ENCODE measurements at places on chromosomes 13 and 19.
A peak's percentile ranks its signal among the peaks of the same experiment; 100 is the strongest.

DNA sequence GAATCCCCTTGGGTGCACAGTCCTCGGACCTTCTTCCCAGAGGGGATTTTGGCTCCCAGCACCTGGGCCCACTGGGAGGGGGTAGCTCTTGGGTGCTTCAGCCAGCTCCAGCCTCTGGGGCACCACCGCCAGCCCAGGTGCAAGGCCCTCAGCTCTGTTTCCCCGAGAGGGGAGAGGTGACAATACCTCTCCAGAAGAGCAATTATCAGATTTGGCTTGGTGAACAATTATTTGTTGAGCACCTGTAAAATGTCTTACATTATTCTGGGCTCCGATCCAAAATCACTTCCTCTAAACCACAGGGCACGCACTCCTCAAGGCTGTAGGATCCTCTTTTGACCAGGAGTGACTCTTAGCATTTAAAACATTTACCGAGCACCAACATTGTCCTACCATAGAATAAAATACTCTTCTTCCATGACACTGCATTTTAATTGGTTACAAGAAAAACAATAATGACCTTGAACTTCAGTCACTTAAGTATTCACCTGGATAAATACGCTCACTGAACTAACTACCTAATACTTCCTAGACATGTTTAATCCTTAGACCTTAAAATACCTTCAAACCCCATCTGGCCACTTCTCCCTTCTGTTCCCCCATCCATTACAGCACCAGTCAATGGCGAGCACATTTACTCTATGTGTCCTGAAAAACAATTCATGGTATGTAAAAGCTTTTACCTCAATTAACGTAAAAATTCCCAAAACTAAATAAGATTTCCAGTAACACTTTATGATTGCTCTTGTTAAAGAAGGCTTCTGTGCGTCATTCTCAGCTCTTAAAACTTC lies 54.8 kb downstream of the ABCC4 start:
- no peak overlapping the region for H3K27ac ChIP-seq
- no peak for DNase-seq
- no peak overlapping the region for H3K4me3 ChIP-seq
- H3K36me3 ChIP-seq: no peaks in the 10 kb centered on the region
- no peaks in the 10 kb centered on the region for H3K27me3 ChIP-seq

DNA sequence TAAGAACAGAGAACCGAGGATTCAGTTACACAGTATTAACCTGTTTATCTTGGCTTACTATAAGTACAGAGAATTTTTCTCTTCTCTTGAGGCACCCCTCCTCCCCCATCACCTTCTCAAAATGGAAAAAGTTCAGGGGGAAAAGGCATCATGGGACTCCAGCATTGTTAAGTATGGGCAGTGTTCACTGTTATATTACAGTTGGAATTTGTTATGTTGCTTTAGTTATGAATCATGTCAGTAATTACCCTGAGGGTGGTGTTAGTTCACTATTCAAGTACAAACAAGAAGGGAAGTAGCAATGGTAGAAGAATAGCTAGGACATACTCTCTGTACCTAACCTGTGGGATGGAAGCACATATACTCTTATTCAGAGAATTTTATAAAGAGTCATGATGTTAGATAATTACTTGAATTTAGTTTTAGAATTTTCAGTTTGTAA lies 12.0 kb downstream of the LPAR6 start:
- no peak for DNase-seq
- H3K4me1 ChIP-seq: peaks cover 40% of the 10 kb centered on the region
- H3K27me3 ChIP-seq: no peaks in the 10 kb centered on the region
- H3K4me3 ChIP-seq: no peak overlapping the region
- no peaks in the 10 kb centered on the region for H3K36me3 ChIP-seq

GRCh38 chr19:56193981-56194640 lies 3.5 kb downstream of the ZSCAN5B start:
- H3K4me1 ChIP-seq: no peaks in the 10 kb centered on the region
- no peak overlapping the region for H3K27ac ChIP-seq
- no peak overlapping the region for H3K4me3 ChIP-seq
- H3K36me3 ChIP-seq: no peaks in the 10 kb centered on the region

- H3K36me3 ChIP-seq: peaks cover 39% of the 10 kb centered on the region
- no peaks in the 10 kb centered on the region for H3K27me3 ChIP-seq
- H3K27ac ChIP-seq: no peak overlapping the region
- no peaks in the 10 kb centered on the region for H3K4me1 ChIP-seq
- H3K4me3 ChIP-seq: no peak overlapping the region
- no peak for DNase-seq
These were observed 22.2 kb upstream of the PLPP2 start for GRCh38 chr19:313169-313987.

DNA sequence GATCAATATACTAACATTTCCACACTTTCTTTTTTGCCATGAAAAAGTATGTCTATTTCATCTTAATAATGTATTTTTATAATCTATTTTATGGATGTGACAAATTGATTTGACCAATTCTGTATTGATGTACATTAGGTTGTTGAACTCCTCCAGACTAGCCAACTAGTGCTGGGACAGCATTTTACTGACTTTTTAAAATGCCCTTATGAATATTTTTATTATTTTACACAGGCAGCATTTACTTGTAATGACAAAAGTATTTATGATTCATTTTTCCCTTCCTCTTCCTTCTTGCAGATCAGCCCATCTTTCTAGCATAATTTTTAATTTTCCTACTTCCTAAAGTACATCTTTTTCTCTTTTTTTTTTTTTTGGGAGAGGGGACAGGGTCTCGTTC lies 918 bp upstream of the FUZ start:
- peak overlapping the region; percentile 73 for H3K4me3 ChIP-seq
- peak overlapping the region; percentile 70 for H3K27ac ChIP-seq
- no peaks in the 10 kb centered on the region for H3K27me3 ChIP-seq

GRCh38 chr13:102555914-102556553 lies 40.8 kb upstream of the TPP2 start:
- H3K4me1 ChIP-seq: no peaks in the 10 kb centered on the region
- no peaks in the 10 kb centered on the region for H3K36me3 ChIP-seq
- H3K4me3 ChIP-seq: no peak overlapping the region

GRCh38 chr19:17307876-17308377 lies 1.4 kb upstream of the DDA1 start:
- peaks cover 35% of the 10 kb centered on the region for H3K4me1 ChIP-seq
- H3K36me3 ChIP-seq: no peaks in the 10 kb centered on the region
- no peak for DNase-seq
- H3K27ac ChIP-seq: no peak overlapping the region
- no peak overlapping the region for H3K4me3 ChIP-seq
- H3K27me3 ChIP-seq: no peaks in the 10 kb centered on the region

GRCh38 chr19:45955905-45956608 lies 17.6 kb downstream of the NOVA2 start:
- H3K4me3 ChIP-seq: no peak overlapping the region
- H3K27ac ChIP-seq: no peak overlapping the region
- H3K4me1 ChIP-seq: no peaks in the 10 kb centered on the region
- H3K36me3 ChIP-seq: no peaks in the 10 kb centered on the region
- no peaks in the 10 kb centered on the region for H3K27me3 ChIP-seq
- DNase-seq: no peak

GRCh38 chr13:79451500-79451962 lies 29.4 kb upstream of the NDFIP2 start:
- no peaks in the 10 kb centered on the region for H3K4me1 ChIP-seq
- no peak overlapping the region for H3K4me3 ChIP-seq
- no peak overlapping the region for H3K27ac ChIP-seq
- H3K36me3 ChIP-seq: no peaks in the 10 kb centered on the region
- no peak for DNase-seq

GRCh38 chr13:33089311-33089710 lies 73.1 kb downstream of the KL start:
- no peaks in the 10 kb centered on the region for H3K27me3 ChIP-seq
- no peak overlapping the region for H3K27ac ChIP-seq
- DNase-seq: no peak
- no peak overlapping the region for H3K4me3 ChIP-seq

DNA sequence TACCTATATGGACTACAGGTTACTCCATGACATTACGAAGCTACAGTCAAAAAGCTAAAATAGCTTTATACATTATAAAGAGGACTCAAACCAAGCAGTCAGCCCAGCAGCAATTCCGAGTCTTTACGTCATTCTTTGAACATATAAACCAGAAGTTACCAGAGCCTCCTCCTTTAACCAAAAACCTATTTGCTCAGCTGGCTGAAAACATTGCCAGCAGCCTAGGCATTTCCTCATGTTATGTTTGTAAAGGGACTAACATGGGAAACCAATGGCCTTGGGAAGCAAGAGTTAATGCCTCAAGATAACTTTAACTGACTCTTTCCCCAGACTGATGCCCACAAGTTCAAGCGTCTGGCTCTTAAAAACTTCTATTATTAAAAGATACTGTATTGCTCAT lies 104.1 kb upstream of the ZNF492 start:
- no peak for DNase-seq
- H3K27me3 ChIP-seq: no peaks in the 10 kb centered on the region
- peaks cover 4% of the 10 kb centered on the region for H3K4me1 ChIP-seq

DNA sequence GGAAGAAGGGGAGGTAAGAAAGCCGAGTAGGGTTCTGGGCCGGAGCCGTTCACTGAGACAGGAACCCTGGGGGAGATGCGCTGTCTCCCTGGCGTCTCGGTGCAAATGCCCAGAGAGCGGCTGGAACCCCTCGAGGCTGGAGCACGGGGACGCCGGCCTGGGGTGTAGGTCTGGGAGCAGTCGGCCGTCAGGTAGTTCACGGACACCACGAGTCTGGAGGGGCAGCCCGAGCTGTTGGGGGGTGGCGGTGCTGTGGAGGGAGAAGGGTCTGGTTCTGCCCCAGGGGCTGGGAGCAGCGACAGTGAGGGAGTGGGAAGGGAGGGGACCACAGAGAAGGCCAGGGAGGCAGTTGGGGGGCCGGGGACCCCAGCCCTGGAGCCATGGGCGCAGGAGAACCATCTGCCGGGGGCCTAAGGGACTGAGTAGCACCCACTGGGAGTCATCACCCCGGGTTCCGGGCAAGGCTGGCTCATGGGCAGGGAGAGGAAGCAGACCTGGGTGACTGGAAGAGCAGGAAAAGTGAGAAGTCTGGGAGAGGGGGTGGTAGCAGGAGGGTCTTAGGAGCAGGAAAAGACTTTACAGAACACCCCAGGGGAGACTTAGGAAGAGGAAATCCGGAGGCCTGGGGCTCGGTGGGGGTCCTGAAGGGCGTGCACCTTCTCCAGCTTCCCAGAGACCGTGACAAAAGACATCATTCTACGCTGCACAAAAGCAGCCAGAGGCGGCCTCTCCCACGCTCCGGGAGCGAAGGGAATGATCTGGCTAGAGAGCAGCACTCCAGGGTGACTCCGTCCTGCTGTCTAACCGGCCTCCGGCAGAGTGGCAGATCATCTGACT lies 173.1 kb upstream of the SOX1 start:
- no peak for DNase-seq
- no peak overlapping the region for H3K27ac ChIP-seq
- H3K4me1 ChIP-seq: no peaks in the 10 kb centered on the region
- H3K36me3 ChIP-seq: no peaks in the 10 kb centered on the region

- DNase-seq: no peak
- H3K4me1 ChIP-seq: no peaks in the 10 kb centered on the region
- no peak overlapping the region for H3K4me3 ChIP-seq
- H3K27me3 ChIP-seq: no peaks in the 10 kb centered on the region
These were observed 14.8 kb downstream of the DIAPH3 start for GRCh38 chr13:60148918-60149317.

DNA sequence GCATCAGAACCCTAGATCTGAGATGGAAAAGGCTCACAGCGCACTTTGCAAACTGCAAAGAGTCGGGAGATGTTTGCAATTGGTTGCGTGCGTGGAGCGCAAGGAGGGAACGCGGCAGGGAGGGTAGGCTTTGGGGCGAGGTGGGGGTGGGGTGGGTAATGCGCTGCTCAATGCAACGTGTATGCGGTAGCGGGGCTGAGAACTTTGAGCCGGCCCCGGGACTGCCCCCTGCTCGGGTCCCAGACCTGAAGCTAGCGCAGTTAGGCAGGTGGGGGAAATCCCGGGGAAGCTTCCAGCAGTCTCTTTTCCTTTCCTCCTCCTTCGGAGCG lies 971 bp downstream of the FOSB start:
- H3K27me3 ChIP-seq: no peaks in the 10 kb centered on the region
- peaks cover 16% of the 10 kb centered on the region for H3K4me1 ChIP-seq
- DNase-seq: no peak
- peak overlapping the region; percentile 93 for H3K27ac ChIP-seq
- H3K36me3 ChIP-seq: no peaks in the 10 kb centered on the region
- H3K4me3 ChIP-seq: peak overlapping the region; percentile 62

GRCh38 chr13:35720690-35721554 lies 244.4 kb upstream of the MAB21L1 start:
- H3K4me1 ChIP-seq: peaks cover 3% of the 10 kb centered on the region
- no peaks in the 10 kb centered on the region for H3K36me3 ChIP-seq
- H3K27ac ChIP-seq: no peak overlapping the region
- no peak overlapping the region for H3K4me3 ChIP-seq

- H3K27ac ChIP-seq: no peak overlapping the region
- no peak overlapping the region for H3K4me3 ChIP-seq
- no peaks in the 10 kb centered on the region for H3K27me3 ChIP-seq
These were observed 59.6 kb downstream of the WDFY2 start for GRCh38 chr13:51643882-51644281.

- no peaks in the 10 kb centered on the region for H3K36me3 ChIP-seq
- no peak overlapping the region for H3K4me3 ChIP-seq
- H3K27me3 ChIP-seq: no peaks in the 10 kb centered on the region
- no peak overlapping the region for H3K27ac ChIP-seq
These were observed 39.6 kb downstream of the STK24 start for GRCh38 chr13:98537306-98537705.

DNA sequence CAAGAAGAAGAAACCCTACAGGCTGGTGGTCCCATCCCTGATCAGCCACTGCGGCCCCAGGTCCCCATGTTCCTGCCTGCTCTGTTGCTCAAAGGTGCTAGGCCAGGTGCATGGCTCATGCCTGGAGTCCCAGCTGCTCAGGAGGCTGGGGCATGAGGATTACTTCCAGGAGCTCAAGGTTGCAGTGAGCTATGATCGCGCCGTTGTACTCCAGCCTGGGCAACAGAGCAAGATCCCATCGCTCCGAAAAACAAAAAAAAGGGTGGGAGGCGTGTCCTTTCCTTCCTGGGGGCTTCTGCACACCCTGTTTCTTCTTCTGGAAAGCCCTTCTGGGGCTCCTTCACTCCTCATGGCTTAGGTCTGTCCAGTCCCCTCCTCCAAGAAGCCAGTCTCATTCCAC lies 11.9 kb upstream of the TINCR start:
- DNase-seq: no peak
- peaks cover 22% of the 10 kb centered on the region for H3K36me3 ChIP-seq
- no peak overlapping the region for H3K4me3 ChIP-seq
- H3K27me3 ChIP-seq: no peaks in the 10 kb centered on the region
- no peak overlapping the region for H3K27ac ChIP-seq

DNA sequence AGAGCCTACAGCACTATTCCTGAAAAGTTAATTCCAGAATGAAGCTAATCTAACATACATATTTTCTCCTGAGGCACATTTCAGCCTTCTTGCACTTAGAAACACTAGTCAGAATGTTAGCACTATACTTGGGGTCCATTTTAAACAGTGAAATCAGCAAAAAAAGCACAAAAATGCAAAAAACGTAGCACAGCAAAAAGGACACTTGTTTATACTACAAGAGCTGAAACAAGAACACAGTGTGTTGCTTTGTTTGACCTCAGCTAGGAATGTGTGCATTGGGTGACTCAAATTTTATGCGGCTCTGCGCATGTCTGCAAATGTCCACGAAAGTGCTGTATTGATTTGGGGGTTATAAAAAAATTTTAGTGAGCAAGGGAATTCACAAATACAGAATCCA lies 226.2 kb downstream of the KCNRG start:
- no peak for DNase-seq
- H3K27ac ChIP-seq: no peak overlapping the region
- H3K4me3 ChIP-seq: no peak overlapping the region
- no peaks in the 10 kb centered on the region for H3K27me3 ChIP-seq
- no peaks in the 10 kb centered on the region for H3K4me1 ChIP-seq

GRCh38 chr13:43095771-43096719 lies 72.7 kb downstream of the DNAJC15 start:
- no peaks in the 10 kb centered on the region for H3K27me3 ChIP-seq

- no peak overlapping the region for H3K27ac ChIP-seq
- no peaks in the 10 kb centered on the region for H3K27me3 ChIP-seq
- H3K36me3 ChIP-seq: no peaks in the 10 kb centered on the region
- DNase-seq: no peak
These were observed 28.7 kb upstream of the AMER2 start for GRCh38 chr13:25200783-25201182.

Data from ascending aorta (tissue), 2 donors.